ENCODE measurements at places on chromosomes 3 and 15. TPM values are rescaled to one million over a fixed set of nuclear protein-coding genes. Genes with fewer than 3 reads are reported as not detected.
A peak's percentile ranks its signal among the peaks of the same experiment; 100 is the strongest.

DNA sequence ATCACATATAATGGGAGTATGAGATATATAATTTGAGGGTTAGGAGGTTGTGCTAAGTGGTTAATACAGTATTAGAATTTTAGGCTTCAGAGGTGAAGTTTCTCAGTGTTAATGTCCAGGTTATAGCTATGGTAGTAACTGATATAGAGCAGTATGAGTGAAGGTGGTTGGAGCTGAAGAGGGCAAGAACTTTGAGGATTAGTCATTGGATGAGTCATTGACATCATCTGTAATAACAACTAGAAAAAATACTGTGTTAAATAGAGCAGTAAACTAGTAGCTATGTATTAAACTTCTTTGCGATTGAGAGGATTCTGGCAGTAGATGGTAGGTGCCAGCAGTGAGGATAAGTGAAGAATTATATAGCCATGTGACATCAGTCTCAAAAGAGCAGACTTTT lies 47.5 kb upstream of the EIF3J start:
- no peak for DNase-seq

- no peak for DNase-seq
Measured at GRCh38 chr3:136818191-136818768, 646 bp upstream of the SLC35G2 start.

DNA sequence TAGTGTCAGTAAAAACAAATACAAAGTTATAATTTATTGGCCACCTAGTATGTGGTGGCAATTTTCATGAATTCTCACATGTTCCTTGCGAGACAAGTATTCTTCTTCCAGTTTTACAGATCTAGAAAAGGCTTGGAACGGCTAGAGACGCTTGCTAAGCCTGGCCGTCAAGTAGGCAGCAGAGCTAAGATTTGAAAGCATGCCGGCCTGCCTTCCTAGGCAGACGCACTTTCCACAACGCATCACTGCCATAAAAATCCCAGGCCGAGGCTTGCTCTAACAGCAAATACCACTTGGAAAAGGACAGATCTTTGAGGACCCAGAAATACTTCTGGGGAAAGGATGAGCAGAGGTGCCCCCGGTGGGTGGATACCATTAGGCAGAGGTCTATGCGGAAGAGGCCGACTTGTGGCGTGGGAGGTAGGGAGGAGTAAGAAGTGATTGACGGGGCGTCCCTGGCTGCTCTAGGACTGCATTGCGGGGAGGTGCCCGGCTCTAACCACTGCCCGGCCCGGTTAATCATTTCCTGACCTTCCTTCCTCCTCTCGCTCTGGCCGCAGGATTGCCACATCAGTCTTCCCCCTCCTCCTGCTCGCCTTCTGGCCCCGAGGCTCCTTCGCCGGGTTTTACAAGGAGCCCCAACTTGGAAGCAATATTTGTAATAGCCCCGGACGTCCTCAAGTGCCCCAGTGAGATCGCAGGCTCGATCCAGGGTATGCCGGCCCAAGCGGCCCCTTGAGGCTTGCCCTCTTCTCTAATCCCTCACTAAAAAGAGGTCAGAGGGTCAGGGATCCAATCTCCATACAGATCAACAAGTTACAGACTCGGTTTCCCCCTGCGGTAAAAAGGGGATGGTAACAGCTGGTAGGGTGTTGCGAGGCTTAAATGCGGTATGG lies 1.3 kb upstream of the USP3 start:
- DNase-seq: peak; percentile 79

LRRIQ4 gene
- not detected for total RNA-seq

AMIGO3 gene
- 2.9 TPM for total RNA-seq

GRCh38 chr3:13251166-13251903 lies 168.8 kb downstream of the NUP210 start:
- DNase-seq: no peak

PLCH1 gene
- 17.4 TPM for total RNA-seq

GRCh38 chr3:59180006-59180405 lies 130.2 kb upstream of the CFAP20DC start:
- DNase-seq: peak; percentile 50

DNA sequence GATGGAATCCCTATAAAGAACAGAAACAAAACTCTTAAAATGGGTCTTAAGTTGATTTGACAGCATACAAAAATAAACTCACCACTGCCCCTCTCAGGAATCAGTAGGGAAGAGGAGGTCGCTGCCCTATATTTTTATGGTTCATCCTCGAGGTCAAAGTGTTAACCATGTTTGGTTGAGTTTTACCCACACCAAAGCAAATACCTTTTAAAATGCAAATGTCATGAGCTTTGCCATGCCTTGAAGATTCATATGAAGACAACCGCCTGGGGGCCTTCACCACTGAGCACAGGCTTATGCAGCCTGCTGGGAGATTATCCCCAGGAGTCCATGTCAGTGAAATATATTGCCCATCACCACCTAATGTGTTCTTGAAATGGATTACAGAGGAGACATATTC lies 66.1 kb downstream of the GLB1 start:
- no peak for DNase-seq

MESP2 gene
- total RNA-seq: 0.38 TPM

DNAJB11 gene
- 63.9 TPM for total RNA-seq

- no peak for DNase-seq
Measured at GRCh38 chr15:91468871-91469580, 369.0 kb downstream of the SV2B start.

GRCh38 chr3:126781889-126782491 lies 78.0 kb downstream of the CHCHD6 start:
- no peak for DNase-seq

ITIH1 gene
- not detected for total RNA-seq

SLC6A20 gene
- not detected for total RNA-seq

DNA sequence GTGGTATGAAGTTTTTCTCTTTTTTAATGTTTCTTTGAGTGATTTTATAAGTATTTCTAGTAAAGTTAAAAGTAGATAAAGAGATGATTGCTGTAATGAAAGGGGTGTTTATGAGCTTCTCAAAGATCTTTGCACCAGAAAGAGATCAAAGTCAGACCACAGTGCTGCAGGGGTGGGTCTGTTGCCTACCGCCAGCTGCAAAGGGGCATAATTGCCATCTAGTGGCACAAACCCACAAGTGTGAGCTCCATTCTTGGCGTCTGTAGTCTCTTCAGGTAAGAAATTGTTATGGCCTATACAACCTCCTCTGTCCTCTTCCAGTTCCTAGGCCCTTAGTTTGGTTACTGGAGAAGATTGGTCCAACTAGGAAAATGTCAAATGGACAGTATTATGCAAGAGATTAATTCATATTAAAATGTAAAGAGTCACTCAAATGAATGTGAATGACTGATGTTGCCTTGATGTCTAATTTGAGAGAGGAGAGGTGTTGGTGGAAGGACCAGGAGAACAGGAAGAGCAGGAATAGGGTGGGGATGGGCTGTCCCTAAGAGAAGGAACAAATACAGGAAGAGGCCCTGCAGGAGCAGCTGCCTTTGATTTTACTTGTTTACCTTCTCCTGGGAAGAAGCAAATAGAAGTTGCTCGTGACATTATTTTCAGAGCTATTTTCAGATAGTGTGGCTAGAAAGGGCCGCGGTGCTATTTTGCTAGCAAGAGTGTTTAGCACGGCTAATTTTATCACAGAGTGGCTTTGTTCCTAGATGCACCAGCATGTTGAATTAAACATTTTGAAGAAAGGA lies 53.0 kb upstream of the GSK3B start:
- no peak for DNase-seq

SH3GL3 gene
- 16.3 TPM for total RNA-seq

MCCC1 gene
- 21.5 TPM for total RNA-seq

- no peak for DNase-seq
Measured at GRCh38 chr3:73734211-73735089, 109.7 kb upstream of the PDZRN3 start.

DNA sequence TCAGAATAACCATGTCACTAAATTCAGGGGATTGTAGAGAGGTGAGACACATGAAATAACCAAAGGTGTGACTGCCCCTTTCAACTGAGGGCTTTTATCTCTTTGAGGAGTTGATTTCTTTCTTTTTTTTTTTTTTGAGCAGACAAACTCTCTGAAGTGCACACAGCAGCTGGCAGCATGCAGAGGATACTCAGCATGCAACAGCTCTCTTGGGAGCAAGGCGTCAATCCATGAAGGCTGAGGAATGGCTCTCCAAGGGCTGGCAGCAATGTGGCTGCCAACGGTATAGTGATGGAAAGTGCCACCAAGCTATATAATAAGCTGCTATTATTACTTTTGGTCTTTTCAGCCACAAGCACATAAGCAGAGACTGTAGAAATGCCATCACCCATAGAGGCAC lies 226.7 kb upstream of the FEZF2 start:
- DNase-seq: no peak

- no peak for DNase-seq
Measured at GRCh38 chr15:83144771-83145170, 37.3 kb downstream of the TM6SF1 start.

- no peak for DNase-seq
Measured at GRCh38 chr3:67018105-67018788, 20.1 kb downstream of the KBTBD8 start.

MOBP gene
- total RNA-seq: 0.10 TPM

PIGZ gene
- not detected for total RNA-seq

GOLGA8T gene
- total RNA-seq: 1.5 TPM

DNA sequence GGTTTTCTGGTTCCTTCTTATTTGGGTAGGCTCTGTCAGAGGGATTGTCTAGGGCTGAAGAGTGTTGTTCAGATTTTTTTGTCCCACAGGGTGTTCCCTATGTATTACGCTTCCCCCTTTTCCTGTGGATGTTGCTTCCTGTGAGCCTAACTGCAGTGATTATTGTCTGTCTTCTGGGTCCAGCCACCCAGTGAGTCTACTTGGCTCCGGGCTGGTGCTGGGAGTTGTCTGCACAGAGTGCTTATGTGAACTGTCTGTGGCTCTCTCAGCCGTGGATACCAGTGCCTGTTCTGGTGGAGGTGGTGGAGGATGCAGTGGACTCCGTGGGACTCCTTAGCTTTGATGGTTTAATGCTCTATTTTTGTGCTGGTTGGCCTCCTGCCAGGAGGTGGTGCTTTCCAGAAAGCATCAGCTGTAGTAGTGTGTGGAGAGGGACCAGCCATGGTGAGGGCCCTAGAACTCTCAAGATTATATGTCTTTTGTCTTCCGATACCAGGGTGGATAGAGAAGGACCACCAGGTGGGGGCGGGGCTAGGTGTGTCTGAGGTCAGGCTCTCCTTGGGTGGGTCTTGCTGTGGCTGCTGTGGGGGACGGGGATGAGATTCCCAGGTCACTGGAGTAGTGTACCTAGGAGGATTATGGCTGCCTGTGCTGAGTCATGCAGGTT lies 53.8 kb downstream of the CCDC66 start:
- DNase-seq: no peak

DNA sequence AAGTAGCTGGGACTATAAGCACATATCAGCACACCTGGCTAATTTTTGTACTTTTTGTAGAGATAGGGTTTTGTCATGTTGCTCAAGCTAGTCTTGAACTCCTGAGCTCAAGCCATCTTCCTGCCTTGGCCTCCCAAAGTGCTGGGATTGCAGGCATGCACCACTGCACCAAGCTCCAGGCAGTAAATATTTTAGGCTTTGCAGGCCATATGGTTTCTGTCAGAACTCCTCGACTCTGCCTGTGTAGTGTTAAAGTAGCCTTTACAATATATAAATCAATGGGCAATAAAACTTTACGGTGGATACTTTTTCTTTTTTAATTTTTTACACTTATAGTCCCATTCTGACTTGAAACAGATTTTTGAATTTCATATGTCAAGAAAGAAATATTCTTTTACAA lies 41.6 kb downstream of the DAG1 start:
- no peak for DNase-seq

All from H1 (cell line).